ENCODE measurements at places on chromosomes 1 and 21.

DNA sequence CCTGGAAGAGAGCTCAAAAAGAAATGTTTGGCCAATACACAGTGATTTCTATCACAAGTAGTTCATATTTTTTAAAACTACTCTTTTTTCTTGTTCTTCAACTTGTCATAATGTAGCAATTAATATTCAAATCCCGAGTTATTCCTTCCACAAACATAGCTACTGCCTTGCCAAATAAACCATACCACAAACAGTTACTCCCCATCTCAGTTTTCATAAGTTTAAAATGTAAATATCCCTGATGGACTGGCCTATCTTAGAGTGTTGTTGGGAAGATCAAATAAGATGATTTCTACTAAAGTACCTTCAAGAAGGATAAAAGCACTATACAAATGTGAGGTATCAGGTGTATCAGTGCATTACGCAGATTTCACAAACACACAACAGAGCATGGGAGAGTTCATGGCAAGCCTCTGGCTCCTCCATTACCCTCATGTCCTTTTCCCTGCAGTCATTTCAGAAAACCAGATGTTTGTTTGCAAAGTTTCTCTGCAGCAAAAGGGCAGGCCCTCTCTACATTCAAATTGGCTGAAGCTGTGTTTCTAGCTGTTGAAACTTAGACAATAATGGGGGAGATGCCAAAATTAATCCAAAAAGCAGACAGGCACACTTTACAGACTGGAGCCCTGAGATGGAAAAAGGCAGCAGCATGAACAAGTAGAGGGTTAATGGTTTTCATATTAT lies 16.1 kb downstream of the WLS start:
- DNase-seq = no peak

DNA sequence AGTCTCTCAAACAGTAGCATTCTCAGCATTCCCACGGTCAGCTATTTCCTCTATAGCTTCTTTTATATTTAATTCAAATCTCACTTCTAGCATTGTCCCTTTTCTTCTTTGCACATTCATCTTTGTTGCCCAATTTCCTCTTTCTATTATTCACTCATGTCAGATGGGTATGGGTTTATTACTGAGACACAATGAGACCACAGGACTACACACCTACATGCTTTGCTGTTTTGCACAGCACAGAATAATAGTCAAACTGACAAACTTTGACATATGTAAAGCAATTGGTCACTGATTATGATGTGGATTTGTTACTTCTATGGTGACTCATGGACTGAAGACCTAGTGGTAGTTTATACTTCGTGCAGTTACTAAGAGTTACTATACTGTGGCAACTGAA lies 5.8 kb upstream of the CD1C start:
- no peak for DNase-seq

DNA sequence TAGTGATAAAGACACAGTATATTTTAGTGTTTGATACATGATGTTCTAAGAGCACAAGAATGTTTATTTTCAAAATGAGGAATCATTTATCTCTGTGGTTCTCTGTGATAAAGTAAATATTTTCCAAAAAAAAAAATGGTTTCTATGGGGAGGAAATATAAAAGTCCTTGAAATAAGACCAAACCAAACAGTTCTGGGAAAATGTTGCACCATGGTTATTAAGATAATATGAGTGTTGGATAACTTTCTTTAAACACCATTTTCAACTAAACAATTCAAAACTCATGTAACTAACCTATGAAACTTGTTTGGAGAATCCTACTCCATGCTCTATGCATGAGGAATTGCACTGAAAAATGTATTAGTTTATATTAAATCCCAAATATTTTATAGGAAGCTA lies 184.6 kb downstream of the KCNT2 start:
- no peak for DNase-seq

DNA sequence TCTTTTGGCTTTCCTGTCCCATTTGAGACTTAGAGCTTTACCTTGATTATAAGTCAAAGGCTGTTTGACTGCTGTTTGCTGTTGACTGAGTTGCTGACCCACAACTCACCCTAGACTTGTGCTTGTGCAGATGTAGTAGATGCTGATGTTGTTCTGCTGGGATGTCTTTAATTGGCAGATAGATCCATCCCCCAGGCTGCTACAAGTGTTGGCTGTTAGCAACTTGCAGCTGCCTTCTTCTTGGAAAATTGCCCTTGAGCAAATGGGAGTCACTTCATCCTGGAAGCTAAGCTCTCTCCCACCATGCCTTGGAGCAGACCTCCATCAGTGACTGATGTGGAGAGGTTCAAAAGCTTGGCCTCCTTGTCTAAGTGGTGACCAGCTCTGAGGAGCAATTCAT lies 139.3 kb upstream of the KIAA0040 start:
- no peak for DNase-seq

DNA sequence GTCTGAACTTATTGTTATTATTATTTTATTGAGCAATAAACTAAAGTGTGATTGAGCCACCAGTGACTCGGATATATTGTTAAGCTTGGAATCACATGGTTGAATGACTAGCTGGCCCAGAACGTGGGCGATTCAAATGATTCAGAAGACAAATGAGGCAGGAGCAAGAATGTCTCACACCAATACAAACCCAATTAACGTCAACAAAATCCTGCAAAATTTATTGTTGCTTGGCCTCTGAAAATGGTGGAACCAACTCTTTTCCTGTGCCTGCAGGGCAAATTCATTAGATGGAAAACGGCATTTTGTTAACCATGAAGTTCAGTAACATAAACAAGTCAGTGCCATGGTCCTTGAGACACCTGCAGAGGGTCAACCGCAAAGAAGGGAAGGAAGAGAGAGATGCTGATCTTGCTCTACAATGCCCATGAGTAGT lies 482.0 kb downstream of the SETD4 start:
- DNase-seq = no peak

GRCh38 chr1:75785320-75785982 lies 605 bp upstream of the RABGGTB start:
- DNase-seq = no peak

GRCh38 chr1:244289991-244290785 lies 161.5 kb downstream of the ADSS2 start:
- no peak for DNase-seq

- no peak for DNase-seq
These were observed 172.2 kb upstream of the UBE2U start for GRCh38 chr1:64031236-64031635.

DNA sequence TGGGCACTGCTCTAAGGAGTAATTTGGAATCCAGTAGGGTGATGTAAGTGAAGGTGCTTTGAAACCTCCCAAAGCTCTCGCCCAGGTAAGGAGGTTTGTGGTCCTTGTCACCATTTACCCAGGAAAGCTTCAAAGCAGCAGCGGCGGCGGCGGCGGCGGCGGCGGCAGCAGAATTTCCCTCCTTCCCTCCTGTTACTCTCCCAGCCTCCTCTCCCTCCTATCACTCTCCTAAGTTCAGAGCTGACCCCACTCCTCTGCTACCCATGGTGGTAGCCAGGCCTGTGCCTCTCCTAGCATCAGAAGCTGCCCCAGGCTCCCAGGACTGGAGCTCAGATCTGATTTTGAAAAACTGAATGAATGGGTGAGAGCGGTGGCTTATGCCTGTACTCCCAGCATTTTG lies 60.7 kb downstream of the ACBD3 start:
- no peak for DNase-seq

DNA sequence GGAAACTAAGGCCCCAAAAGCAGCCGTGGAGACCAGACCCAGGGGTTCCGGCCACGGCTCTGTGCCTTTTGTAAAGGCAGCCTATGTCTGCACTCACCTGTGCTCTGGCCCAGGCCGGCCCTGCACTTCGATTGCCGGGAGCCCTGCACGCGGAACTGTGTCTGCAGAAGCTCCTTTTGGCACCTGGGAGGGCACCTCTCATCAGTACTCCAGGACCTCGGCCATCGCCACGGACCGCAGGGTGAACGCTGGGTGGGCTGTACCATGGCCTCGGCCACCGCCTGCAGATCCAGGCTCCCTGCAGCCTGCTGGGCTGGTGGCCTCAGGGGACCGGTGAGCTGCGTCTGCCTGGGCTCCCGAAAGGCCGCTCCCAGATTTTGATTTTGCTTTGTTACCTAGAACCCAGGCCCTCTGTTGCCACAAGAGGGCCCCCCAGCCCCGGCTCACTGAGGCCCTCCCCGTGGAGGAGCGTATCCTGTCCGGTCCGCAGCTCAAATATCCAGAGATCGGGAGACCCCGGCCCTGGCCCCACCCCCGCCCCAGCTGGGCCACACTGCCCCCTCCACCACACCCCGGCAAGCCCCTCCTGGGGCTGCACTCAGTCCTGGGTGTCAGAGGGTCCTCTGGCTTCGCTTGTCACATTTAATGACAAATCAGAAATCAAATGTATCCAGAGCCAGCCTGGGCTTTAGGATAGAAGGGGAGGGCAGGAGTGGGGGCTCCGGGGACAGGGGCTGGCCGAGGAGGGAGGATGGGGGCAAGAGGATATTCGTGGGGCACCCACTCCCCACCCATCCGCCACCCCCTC lies 60.2 kb upstream of the PDE9A start:
- DNase-seq = peak; percentile 58

GRCh38 chr21:40351006-40351405 lies 483.8 kb downstream of the PCP4 start:
- DNase-seq = no peak

DNA sequence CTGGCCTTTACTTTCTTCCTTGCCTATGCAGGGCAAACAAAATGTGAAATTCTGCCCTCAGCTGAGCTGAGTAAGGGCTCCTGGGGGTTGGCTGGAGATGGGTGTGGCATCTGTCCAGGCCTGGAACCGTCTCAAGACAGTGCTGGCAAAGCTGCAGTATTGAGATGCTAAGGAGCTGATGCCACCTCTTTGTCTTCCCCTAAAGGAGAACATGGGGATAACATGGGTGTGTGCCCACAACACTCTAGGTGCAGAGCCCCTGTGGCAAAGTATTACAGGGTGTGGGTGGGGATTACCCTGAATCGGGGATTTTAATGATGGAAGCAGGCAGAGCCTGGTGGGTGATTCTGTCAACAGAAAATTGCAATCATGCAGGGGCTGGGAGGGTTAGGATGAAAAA lies 2.5 kb upstream of the ST3GAL3 start:
- no peak for DNase-seq

GRCh38 chr1:10211805-10212410 lies 1.5 kb downstream of the KIF1B start:
- DNase-seq = no peak

DNA sequence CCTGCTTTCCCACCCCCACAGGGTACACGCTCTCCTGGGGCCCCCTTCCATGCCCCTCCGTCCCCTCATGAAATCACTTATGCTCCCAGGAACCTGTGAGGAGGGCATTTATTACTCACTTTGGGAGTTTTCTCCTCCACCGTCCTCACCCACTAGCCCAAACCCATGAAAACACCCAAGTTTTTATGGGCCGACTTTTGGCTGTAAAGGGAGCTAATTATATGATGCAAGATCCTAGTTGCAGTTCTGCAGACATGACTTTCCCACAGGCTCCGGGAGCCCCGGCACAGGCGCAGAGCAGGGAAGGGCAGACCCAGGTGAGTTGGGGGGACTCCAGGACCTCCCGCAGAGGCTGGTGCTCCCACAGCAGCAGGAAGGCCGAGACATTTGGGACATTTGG lies 29.7 kb downstream of the EPHA2 start:
- DNase-seq = no peak

GRCh38 chr1:106072909-106073600 lies 983.4 kb upstream of the PRMT6 start:
- no peak for DNase-seq

- DNase-seq = no peak
These were observed 413.4 kb upstream of the BEND5 start for GRCh38 chr1:49190138-49190537.

DNA sequence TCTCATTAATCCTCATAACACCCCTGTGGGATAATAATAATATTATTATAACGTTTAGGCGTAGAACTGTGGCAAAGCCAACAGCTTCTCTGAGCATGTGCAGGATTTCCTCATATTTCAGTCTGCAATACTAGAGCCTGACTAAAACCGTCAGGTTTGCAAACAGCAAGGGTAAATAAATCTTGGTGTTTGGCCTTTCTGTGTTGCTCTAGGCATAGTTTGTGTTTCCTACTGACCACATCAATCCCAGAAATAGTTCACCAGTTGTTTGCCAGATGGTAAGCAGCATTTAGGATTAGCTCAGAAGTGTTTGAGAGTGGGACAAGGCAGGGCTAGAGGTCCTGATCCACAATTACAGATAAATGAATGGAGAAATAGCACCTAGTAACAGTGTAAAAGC lies 2.8 kb upstream of the KCNA3 start:
- DNase-seq = no peak

- no peak for DNase-seq
These were observed 79.5 kb upstream of the PALMD start for GRCh38 chr1:99566290-99567021.

GRCh38 chr1:109598655-109599054 lies 20.8 kb downstream of the GNAT2 start:
- DNase-seq = no peak

DNA sequence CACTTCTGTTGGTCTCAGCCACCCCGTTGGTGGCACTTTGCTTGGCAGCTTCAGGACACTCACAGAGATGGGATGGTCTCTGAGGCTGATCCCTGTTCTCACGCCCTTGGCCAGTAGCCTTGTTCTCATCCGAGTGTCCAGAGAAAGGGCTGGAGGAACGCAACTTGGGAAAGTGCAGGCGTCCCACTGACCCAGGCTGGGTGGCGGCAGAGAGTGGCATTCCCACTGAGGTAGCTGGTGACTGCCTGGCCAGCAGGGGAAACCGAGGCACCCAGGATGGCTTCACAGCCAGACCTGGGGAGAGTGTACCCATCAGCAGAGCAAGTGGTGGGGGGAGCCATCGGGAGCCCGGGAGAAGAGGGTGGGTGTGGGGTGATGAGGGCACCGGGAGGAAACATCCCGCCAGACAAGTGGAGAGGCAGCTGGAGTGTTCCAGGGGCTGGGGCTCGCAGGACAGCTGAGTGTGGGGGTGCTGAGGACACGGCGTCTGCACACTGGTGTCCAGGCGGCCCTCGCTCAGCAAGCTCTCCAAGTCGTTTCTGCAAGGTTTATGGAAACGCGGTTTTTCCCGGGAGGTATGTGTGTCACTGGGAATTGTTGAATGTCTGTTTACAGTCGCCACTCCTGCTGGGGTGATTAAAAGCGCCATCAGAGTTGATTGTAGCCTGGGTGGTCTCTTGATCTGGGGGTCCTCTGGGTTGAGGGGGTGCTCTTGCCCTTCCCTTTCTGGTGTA lies 97.8 kb downstream of the SIK1 start:
- no peak for DNase-seq

Data from activated CD4-positive, alpha-beta T cell treated with anti-CD3 and anti-CD28 coated beads for 24 hours (primary cell).